ENCODE measurements at places on chromosomes 16 and 17.

- peak; percentile 35 for DNase-seq
Observed at GRCh38 chr17:32487473-32488176, 832 bp downstream of the CDK5R1 start.

GRCh38 chr17:69175625-69176456 lies 34.1 kb upstream of the ABCA6 start:
- peak; percentile 91 for DNase-seq

DNA sequence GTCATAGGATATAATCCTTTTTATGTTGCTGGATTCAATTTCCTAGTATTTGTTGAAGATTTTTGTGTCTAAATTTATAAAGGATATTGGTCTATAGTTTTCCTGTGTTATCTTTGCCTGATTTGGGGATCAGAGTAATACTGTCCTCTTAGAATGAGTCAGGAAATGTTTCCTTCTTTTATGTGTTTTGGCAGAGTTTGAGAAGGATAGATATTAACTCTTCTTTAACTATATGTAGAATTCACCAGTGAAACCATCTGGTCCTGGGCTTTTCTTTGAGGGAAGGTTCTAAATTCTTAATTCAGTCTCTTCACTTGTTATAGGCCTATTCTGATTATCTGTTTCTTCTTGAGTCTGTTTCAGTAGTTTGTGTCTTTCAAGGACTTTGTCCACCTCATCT lies 66.3 kb upstream of the NACA2 start:
- DNase-seq, result no peak

GRCh38 chr17:49730078-49730784 lies 22.5 kb upstream of the SLC35B1 start:
- DNase-seq, result peak; percentile 70

GRCh38 chr17:39724731-39725130 lies 5.6 kb downstream of the MIEN1 start:
- DNase-seq, result no peak

- DNase-seq, result no peak
Observed at GRCh38 chr17:17830269-17830567, 6.6 kb downstream of the SREBF1 start.

GRCh38 chr16:65704866-65705265 lies 583.0 kb upstream of the CDH11 start:
- DNase-seq, result no peak

DNA sequence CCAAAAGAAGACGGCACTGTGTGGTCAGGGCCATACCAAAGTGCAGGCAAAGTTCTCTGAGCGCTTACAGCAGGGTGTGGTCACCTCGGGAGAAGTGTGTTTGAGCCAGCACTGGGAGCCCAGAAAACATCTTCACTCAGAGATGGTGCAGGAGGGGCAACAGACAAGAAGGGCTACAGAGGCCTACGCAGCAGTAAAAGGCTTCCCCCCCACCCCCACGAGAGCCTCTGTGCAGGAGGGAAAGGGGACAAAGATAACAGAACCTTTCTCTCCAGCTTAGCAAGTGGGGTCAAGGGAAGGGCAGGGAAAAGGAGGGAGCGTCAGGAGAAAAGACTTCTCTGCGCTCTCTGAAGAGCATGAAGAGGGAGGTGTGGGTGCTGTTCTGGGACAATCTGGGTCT lies 2.8 kb downstream of the VAT1 start:
- DNase-seq, result no peak

DNA sequence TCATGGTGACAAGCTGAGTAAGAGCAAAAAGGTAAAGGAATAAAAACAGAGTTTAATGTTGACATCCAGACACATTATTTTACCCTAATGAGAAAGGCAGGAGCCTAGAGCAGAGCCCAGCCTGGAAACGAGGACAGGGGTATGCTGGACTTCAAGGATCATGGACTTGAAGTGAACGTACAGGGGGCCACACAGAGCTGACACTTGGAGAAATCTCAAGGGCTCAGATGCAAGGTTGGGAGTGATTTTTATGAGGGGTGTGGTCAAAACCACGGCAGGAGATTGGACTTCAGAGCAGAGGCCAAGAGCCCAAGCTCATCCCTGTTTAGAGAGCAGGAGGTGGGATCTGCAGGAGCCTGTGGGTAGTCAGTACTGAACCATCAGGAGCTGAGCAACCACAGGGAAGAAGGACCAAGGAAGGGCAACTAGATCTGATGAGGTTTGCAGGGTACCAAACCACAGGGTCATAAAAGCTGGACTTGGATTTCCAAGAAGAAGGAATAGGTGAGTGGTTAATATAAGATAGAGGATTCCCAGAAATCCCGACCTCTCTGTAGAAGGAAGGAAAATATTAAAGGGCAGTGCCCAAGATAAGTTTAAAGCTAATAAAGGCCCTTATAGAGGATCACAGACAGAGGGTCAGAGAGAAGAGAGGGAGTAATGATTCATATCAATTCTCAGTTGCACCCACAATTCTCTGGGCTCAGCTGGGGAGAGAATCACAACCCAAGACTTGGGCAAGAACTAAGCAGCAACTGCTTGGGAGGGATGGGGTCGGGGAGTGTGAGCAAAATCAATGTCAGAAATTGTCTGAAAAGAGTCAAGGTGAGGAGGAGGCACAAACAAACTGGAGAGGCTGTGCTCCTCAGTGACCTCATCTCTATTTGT lies 331.7 kb downstream of the SOX9 start:
- no peak for DNase-seq

GRCh38 chr17:65405563-65405962 lies 155.9 kb downstream of the AXIN2 start:
- DNase-seq, result no peak

DNA sequence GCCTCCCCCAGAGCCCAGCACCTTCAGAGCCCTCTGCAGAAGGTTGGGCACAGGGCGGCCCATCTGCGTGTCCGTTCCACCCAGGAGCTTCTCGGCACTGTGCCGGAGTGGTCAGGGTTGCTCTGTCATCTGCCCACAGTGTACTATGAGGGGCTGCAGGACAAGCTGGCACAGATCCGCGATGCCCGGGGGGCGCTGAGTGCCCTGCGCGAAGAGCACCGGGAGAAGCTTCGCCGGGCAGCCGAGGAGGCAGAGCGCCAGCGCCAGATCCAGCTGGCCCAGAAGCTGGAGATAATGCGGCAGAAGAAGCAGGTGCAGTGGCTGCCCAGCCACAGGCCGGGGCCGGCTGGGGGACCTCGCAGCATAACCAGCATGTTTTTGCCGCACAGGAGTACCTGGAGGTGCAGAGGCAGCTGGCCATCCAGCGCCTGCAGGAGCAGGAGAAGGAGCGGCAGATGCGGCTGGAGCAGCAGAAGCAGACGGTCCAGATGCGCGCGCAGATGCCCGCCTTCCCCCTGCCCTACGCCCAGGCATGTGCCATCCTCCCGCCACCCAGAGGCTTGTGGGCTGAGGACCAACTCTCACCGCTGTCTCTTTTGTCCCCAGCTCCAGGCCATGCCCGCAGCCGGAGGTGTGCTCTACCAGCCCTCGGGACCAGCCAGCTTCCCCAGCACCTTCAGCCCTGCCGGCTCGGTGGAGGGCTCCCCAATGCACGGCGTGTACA lies 6.8 kb upstream of the MRPL12 start:
- DNase-seq, result no peak

DNA sequence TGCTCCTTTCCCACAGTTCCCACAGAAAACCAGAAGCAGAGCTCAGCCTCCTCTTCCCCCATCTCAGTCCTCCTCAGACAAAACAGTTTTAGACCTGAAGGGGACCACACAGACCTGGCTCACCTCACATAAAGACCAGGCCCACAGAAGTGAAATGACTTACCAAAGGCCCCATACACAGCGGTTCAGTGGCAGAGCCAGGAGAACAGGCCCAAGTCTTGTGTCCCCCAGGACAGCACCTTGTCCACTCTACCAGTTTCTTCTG lies 5.3 kb downstream of the UBTF start:
- DNase-seq, result no peak

DNA sequence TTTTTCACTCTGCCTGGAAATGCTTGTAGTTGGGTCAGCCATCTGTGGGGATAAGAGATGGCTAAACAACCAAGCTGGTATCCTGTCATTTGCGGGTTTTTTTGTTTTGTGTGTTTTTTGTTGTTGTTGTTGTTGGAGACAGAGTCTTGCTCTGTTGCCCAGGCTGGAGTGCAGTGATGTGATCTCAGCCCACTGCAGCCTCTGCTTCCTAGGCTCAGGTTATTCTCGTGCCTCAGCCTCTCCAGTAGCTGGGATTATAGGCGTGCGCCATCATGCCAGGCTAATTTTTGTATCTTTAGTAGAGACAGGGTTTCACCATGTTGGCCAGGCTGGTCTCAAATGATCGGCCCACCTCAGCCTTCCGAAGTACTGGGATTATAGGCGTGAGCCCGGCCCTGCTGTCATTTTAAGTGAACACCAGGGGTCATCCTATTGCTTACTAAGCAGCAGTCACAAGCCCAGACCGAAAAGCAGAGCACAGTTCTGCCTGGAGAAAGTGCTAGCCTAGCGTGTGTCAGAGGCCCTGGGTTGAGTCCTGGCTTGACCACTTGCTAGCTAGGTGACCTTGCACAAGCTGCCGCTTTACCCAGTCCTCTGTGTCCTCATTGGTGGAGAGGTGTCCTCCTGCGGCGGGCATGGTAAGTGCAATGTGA lies 4.6 kb downstream of the SMCR8 start:
- peak; percentile 51 for DNase-seq

GRCh38 chr17:73325527-73325842 lies 13.7 kb upstream of the CDC42EP4 start:
- DNase-seq, result peak; percentile 52

DNA sequence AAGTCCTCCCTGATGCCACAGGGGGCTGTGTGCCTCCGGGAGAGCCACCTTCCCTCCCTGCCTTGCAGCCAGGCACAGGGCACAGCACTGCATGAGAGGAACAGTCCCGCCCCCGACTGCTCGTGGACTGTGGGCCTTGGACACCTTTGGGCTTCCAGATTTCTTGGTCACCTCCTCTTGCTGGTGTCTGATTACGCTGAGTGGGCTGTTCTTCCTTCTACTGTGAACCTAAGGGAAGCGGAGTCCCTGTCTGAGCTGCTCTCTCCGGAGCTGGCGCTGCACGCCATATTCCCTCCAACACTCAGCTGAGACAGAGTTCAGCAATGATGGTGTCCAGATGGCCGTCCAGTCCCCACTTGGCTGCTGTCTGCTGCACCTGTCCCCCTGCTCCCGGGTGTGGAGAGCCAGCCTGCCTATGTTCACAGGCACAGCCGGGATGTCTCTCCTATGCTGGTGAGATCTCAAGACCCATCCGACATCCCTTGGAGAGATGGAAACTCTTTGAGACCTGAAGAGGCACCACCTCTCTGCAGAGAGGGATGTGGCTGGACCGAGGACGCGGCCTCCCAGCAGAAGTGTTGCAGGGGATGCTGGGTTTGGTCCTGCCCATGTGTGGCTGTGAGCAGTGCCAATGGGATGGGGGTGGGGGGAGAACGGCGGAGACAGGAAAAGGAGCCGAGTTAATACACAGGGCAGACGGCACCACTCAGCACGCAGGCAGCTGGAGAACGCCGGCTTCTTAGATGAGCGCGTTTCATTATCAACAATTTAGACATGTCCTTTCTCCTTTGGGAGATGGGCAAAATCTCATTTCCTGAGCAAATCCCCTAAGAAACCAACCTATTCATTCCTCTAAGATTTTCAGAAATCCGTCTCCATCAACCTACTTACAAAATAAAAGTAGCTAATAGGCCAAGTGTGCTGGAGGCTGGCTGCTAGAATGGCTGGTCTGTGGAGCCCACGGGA lies 171.9 kb downstream of the ENGASE start:
- no peak for DNase-seq

All from EL (cell line).